ENCODE measurements at places on chromosomes 16 and 17.

GRCh38 chr17:79930062-79930876 is 91.0 kb upstream of the CBX4 start:
- DNase-seq = no peak

DNA sequence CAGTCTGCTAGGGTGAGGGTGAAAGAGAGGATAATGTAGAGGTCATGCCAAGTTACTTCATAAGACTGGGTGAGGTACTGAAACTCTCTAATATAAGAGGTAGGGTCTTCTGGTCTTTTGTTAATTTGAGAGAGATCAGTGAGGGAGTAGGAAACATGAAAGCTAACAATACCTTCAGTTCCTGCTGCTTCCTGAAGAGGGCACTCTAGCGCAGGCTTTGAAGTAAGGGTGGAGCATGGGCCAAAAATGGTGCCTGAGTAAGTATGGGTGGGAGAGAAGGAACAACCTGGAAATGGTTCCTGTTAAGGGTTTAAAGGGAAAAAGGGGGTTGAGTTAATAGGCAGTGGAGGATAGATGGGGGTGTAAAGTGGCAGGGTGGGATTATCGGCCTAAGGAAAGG is 2449.5 kb downstream of the TP53TG3F start:
- no peak for DNase-seq

- DNase-seq = no peak
Observed at GRCh38 chr16:2716948-2717347, 3.1 kb downstream of the PRSS27 start.

DNA sequence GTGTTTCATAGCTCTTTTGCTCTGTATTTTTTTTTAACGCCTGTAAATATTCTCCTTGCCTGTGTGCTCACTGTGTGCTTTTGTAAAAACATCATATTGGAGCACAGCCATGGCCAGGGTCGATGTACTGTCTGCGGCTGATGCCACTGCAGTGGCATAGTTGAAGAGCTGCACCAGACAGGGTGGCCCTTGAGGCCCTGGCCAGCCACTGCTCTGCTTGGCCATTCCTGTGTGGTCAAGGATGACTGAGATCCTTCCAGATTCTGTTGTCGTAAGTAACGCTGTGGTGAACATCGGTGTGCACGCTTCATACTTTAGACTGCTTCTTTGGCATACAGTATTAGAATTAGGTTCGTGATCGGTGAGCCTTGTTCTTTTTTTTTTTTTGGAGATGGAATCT is 14.6 kb downstream of the CRAMP1 start:
- DNase-seq = no peak

GRCh38 chr16:50634090-50634489 is 47.0 kb downstream of the SNX20 start:
- DNase-seq = no peak

DNA sequence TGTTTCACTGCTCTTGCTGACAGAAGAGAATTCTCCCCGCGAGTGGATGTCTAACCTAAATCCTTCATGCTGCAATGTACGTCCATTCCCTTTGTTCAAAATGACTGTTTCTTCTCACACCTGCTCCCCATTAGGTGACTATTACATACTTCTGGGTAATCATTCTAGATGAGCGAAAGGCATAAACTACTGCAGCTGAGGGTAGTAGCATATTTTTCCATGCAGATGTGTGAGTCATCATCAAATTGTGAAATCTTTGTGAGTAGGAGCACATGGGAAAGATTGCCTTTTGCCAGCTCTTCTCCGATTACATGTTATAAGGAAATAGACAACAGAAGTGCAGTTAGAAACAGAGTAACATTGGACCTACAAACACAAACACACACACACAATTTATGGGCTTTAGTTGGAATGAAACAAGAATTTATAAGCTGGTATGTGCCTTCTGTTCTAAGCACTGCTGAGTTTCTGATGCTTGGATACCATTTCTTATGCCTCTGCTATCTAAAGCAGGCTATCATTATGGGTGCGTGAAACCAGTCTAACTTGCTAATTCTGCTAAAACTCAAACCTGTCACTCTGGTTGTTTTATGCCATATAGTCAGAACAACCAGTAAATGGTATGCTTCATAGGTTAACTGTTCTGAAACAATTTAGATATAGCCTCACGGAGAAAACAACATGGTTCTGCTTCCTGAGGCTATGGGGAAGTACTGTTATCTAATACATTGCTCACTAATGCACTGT is 346.9 kb upstream of the PSMD7 start:
- no peak for DNase-seq

DNA sequence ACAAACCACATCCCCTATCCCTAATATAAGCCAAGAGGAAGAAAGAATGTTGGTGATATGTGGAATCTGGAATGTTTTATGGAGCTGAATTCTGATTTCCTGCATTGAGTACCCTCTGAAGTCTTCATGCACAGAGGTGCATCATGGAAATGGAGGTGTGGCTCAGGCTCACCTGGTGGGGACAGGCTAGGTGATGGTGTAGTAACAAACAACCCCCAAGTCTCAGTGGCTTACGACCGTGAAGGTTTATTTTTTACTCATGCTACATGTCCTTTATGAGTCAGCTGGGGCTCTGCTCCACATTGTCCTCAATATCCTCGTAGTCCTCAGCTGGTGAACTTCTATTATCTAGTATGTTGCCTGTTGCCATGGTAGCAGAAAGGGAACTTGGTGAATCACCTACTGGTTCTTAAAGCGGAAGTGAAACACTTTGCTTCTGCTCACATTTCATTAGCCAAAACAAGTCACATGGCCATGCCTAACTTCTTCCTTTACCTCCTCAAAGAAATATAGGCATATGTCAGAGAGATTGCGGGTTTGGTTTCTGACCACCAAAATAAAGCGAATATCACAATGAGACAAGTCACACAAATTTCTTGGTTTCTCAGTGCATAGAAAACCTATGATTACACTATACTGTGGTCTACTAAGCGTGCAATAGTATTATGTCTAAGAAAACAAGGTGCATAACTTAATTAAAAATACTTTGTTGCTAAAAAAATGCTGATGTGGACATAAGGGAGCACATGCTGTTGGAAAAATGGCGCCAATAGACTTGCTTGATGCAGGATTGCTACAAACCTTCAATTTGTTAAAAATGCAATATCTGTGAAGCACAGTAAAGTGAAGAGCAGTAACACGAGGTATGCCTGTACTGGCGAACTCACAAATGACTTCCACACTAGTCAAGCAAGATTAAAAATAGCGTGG is at the start of gene PMFBP1:
TSS of gene PMFBP1 (minus strand) at position 51 of the 930 bp plus-strand sequence. CDS start 947 bp downstream, outside the sequence.
- no peak for DNase-seq

DNA sequence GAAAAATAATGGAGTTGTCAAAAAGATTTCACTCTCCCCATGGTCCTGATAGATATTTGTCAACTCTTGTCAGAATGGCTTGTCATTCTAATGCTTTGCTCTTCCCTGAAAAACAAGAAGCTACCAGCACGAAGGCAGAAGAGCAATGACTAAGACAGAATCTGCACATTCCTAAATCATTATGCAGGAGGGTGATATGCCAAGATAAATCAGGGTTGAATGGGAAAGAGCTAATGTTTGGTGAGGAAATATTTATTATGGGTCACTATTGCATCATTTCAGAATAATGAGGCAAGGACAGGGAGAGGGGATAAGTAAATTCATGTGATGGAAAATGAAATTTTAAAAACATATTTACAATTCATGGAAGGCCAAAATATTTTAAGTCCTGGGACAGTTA is 297.5 kb upstream of the XYLT1 start:
- no peak for DNase-seq

DNA sequence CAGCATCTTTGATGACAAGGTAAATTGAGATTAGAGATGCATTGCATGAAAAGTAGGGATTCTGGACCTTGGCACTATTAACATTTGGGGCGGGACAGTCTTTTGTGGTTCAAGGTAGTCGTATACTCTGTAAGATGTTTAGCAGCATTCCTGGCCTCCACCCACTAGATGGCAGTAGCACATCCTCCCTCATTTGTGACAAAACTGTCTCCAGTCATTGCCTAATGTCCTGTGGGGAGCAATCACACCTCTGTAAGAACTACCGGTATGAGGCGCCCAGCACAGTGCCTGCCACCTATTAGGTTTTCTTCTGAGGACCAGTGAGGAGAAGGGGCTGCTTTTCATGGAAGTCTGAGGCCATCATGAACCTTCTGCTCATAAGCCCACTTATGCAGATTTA is 180.8 kb downstream of the RBFOX1 start:
- DNase-seq = no peak

GRCh38 chr17:77640252-77640651 is 318.3 kb upstream of the TNRC6C start:
- DNase-seq = no peak

DNA sequence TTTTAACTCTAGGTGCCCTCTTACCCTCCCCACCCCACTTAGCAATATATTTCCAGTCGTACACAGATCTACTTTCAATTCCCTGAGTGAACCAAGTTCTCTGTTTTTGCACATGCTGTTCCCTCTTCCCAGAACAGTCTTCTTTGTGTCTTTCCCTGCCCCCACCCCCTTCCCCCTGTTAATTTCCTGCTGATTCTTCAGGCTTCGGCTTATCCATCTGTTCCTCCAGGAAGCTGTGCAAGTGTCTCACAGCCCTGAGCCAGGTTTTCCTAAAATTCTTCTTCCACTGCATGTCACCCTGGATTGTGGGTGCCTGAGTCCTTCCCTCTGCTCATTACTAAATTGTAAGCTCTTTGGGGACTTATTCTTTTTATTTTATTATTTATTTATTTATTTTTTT is 12.4 kb upstream of the SPOP start:
- no peak for DNase-seq

DNA sequence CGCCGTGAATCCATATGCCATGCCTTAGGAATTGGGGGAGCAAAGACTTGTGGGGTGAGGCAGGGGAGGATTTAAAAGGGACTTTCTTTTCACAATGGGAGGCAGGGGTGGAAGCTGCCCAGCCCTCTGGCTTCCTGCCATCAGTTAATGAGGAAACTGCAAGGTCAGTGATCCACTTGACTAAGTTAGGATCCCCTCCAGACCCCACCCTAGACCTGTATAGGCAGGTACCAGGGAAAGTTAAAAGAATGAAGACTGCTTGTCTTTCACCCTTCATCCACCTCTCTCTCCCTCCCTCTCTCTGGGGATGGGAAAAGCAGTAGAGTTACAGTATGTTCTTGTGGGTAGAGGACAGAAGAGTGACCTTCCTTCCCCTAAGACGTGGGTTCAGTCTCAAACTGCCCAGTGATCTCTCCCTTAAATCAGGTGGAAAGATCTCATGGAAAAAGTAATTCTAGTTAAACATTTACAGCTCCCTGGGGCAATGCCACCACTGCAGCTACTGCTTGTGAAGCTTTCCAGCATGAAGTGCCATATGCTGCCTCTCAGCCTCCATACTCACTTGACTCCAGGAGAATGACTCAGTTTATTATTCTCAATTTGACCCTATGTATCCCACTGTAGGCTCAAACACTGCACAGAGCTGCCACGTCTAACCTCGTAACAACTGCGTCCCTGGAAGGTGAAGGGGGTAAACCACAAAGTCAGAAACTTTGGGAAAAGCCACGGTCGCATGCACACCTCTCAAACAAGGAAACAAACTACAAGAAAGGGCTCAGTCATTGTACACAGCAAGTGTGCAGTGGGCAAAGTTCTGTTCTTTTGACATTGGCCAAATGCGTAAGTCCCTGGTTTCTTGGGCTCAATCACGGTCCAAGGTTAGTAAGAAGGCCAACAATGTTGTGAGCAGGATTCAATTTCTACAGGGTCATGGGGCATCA is 1.2 kb downstream of the COA3 start:
- DNase-seq = no peak

- no peak for DNase-seq
Observed at GRCh38 chr17:81006891-81007290, 15.2 kb downstream of the CHMP6 start.

GRCh38 chr17:59372138-59372751 is 40.8 kb downstream of the YPEL2 start:
- DNase-seq = no peak

- no peak for DNase-seq
Observed at GRCh38 chr16:20402651-20403050, 1.9 kb downstream of the PDILT start.

DNA sequence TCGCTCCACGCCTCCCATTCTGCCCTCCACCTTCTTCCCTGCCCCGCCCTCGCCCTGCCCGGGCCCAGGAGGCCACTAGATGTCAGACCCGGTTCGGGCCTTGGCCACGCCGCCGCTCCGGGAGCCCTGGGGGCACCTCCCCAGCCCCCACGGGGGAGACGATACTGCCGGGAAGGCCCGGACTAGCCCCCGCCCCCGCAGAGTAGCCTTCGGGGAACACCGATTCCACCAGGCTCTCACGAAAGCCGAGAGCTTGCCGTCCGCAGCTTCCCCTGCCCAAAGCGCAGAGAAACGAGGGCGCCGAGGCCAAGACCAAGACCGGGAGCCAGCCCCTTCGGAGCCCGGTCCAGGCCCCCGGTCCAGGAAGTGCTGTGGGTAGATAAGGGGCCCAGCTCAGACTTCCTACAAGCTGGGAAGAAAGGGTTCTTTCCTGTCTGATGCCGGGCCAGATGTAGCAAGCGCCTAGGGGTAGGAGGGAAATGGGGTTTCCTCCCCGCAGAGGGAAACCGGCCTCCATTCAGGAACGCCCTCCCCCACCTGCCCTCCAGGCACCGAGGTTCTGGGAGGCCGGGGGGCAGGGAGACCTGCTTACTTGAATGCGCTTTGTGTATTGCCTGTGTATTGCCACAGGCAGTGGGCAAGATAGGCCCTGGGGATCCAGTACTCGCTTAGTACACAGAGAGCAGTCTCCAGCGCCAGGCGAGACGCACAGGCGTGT is 806 bp upstream of the CYB561 start:
- DNase-seq = peak; percentile 77

DNA sequence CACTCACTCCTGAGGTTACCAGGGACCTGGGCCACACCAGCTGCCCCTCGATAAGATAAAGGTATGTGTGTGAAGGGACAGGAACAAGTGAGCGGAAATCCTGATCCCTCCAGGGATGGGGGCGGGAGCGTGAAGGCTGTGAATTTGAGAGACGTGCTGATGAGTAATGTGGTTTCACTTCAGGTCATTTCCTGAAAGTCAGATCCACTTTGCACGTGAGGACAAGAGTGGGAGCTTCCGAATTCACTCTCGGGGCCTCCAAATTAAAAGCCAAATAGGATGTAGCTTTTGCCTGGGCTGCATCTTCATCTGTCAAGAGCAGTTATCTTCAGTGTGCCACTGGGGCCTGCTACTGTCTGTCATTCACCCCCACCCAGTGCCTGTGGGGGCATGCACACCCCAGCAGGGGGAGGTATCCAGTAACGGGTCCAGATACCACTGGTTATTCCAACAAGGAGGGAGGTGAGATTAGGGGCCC is 87.4 kb upstream of the LHX1 start:
- DNase-seq = peak; percentile 38

GRCh38 chr17:56897646-56898424 is 16.0 kb downstream of the TRIM25 start:
- DNase-seq = no peak

GRCh38 chr16:263182-263774 is 12.5 kb downstream of the RGS11 start:
- no peak for DNase-seq

DNA sequence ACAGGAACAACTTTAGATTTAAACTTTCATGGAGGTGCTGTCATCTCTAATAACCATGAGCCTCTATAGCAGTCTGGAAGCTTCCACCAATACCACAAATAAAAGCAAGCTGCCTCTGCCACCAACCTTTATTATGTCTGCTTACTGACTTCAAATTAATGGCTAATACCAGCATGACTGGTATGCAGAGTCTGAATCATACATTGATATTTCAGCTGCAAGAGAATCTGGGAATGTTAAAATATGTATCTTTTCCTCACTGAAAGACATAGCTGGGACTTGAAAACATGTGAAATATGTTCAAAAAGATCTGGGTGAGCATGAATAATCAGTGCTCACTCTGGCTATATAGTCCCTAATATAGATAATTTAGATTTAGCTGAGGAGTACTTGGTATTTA is 488.6 kb downstream of the CDH8 start:
- no peak for DNase-seq

- DNase-seq = peak; percentile 47
Observed at GRCh38 chr17:3974138-3974687, 10.0 kb upstream of the ATP2A3 start.

Measured in endothelial cell (in vitro differentiated cells).